ENCODE measurements at places on chromosomes 1 and 21.

DNA sequence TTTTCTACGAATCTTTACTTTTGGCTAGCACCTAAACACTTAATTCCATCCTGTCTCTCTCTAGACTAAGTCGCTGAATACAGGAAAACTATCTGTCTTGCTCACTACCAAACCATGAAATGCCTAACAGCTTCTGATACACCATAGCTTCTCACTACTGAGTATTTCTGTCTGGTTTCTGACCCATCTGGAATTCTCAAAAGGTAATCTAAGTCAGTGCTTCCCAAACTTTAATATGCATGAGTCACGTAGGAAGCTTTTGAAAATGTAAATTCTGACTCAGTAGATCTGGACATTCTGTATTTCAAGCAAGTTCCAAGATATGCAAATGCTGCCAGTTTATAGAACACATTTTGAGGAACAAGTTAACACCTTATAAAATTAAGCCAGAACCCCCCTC, 9.2 kb upstream of the OVGP1 start:
- no peak for DNase-seq

DNA sequence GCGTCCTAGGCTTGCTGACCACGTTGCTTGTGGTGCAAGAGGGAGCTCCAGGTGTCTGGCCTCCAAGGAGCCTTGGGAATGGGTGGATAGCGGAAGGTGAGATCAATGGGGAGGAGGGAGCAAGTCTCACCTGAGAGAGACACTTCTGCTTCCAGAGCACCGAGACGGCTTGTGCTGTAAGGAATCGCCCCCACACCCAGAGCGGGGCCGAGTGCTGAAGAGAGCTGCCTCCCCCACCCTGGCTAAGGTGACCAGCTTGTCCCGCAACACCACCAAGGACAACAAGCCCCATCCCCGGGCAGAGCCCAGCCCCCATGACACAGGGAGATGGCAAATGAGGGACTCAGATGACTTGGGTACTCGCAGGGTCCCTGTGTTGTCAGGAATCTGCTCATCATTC, 485.6 kb downstream of the NPHP4 start:
- no peak for DNase-seq

GRCh38 chr1:110241516-110241915, 31.4 kb downstream of the KCNC4 start:
- DNase-seq, result no peak

DNA sequence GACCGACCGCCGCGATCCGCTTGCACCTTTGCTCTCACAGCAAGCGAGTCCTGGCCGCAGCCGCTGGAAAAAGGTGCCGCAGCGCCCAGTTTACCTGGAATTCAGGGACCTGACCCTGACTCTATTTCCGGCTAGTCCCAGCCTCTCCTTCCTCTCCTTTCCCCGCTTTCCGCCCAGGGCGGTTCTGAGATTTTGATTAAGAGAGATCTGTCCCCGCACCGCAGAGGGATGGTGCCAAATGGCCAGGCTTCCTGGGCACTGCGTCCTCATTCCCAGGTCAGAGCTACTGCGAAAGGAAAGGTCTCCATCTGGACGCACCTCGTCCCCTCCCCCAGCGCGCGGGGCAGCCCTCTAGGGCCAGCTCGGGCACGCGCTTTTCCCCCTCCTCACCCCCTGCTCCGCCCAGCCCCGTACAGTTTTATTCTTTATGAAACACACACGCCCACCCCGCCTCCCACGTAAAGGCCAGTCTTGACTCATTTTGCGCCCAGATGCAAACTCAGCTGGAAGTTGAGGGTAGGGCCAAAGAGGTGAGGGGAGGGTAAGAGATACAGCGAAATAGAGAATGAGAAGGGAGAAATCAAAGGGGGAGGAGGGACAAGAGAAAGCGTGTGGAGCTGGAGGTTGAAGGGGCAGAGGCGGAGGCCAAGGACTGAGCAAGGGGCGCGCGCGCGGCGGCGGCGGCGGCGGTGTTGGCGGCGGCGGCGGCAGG, 411.8 kb upstream of the ESRRG start:
- no peak for DNase-seq

DNA sequence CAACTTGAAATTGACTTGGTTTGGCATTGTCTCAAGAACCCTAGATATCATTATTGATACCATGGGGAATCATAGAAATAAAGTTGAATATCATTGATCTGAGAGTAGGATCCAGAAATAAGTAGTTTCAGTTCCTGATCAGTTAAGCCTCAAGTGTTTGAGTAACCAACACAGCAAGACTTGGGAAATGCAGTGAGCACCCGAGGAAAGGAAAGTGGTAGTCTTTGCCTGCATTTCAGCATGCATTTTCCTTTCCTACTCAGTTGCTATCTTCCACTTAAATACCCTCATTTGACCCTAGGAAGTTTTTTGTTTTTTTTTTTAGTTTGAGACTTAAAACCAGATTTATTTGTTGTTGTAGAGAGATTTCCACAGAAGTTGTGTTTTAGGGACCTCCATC, 18.9 kb downstream of the CLEC20A start:
- no peak for DNase-seq

DNA sequence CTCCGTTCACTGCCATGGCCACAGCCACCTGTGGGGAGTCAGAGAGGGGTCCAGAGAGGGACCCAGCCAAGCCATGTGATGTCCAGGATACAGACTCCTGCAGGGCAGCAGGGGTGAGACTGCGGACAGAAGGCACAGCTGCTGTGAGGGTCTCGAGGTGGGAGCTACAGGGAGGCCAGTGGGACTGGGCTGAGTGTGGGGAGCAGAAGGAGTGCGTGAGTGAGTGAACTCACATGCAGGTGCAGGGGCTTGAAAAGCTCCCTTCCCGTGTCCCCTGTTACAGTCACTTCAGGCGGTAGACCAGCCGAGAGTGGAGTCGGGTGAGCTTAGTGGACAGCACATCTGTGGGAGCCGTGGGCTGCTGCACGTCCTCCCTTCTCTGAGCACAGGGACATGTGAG, 42.4 kb downstream of the S100B start:
- no peak for DNase-seq

DNA sequence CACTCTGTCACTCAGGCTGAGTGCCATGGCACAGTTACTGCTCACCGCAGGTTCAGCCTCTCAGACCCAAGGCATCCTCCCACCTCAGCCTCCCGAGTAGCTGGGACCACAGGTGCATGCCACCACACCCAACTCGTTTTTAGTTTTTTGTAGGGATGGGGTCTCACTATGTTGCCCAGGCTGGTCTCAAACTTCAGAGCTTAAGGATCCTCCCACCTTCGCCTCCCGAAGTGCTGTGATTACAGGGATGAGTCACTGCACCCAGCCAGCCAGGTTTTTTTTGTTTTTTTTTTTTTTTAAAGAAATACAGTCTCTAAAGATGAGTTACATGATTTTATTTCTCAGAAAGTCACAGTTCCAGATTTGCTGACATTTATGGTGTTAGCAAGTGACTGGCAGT, 29.0 kb downstream of the BACE2 start:
- DNase-seq, result peak; percentile 17

- DNase-seq, result no peak
Observed at GRCh38 chr1:216303690-216304089, 119.6 kb downstream of the USH2A start.

Measured in islet precursor cell (in vitro differentiated cells).